ENCODE measurements at places on chromosomes 2 and 18.

- DNase-seq, result no peak
Measured at GRCh38 chr2:211494085-211494484, 937.7 kb downstream of the CPS1 start.

- DNase-seq, result no peak
Measured at GRCh38 chr2:147657086-147658000, 187.5 kb upstream of the ACVR2A start.

DNA sequence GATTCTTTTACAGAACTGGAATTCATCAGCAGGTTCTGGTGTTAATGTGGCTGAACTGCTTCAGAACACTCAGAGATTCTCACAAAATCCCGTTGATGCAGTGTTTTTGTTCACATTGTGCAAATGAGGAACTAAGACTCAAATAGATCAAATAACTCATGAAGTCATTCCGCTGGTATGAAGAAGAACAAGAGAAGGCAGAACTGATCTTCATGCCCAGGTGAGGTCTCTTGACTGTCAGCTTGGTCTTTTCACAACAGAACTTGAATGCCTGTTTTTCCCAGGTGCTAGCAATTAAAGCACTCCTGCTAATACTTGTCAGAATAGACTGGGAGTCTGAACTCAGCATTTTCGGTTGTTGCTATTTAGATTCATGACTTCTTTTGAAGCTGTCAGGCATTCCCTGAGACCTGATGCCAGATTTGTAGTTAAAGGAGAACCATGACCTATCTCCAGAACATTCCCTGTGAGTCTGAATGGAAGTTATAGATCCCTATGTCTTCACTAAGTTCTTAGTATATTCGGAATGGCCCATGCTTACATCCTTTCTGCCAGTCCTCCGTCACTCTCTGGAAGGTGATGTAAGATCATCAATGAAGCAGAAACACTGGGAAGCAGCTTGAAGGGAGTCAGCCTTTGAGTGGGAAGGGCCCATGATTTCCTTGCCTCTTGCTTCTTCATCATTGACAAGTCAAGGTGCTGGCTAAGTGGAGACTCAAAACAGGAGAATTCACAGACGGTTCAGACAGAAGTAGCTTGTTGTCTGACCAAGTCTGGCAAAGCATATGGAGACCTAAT is 155.7 kb downstream of the MTCL1 start:
- DNase-seq, result no peak

DNA sequence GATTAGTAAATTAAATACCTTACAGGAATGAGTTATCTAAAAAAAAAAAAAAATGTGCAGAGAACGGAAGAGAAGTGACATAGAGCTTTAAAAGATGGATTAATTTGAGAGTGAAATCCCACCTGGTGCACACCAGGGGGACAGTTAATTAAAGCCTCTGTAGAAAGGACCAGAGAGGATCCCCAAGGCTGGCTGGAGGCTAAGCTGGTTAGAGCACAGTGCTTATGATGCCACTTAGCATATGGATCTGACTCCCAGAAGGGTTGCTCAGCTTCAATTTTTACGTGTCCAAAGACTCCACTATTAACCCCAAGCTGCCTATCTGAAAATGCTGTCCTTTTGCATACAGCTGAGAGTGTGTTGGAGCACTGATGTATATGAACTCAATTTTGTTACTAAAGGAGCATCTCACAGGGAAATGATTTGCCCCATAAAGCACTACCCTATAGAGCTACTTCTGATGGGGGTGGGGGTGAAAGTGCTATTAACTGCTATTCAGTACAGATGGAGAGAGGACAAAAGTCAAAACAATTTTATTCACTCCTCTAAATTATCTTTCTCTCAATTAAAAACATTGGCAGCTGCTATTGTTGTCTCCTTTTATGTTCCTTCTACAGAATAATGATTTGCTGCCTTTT is 15.2 kb upstream of the SLC8A1 start:
- DNase-seq, result no peak

- no peak for DNase-seq
Measured at GRCh38 chr18:26003817-26004216, 86.6 kb downstream of the SS18 start.

DNA sequence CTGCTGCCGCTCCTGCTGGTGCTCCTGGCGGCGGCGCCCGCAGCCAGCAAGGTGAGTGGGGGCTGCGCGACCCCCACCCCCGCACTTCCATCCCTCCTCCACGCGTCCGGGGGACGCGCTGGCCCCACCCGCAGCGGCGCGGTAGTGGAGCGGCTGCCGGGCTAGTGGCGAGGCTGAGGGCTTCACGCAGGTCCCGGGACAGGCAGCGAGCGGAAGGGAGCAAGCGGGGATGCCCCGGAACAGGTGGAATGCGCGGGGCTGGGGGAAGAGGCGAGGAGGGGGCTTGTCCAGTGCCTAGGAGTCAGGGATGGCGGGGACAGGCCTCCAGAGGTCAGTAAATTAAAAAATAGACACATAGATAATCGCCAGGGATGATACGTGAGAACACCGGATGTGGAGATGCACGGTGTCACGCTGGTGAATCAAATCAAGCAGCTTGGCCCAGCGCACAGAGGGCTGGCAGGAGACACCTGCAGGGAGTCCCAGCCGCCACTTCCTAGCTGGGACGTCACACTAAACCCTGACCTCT is 403 bp downstream of the COL4A3 start:
- no peak for DNase-seq

DNA sequence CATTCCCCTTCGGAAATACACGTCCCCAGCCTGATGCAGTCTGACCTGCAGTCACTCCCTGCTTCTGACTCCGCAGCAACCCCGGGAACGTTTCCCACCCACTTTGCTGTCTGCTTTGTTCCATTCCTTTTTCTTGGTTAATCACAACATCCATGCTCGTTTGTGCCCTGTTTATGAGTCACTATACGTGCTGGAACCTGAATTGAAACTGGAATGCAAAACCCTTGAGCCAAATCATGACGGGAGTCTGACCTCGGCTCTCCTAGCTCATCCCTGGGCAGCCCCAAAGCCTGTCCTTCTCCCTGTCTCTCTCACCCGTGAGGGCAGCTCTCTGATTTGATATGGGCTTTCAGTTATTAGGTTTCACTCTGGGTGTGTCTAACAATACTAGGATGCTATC is 57.1 kb upstream of the RNF152 start:
- no peak for DNase-seq

- DNase-seq, result no peak
Measured at GRCh38 chr18:79522451-79523205, 126.9 kb downstream of the NFATC1 start.

- no peak for DNase-seq
Measured at GRCh38 chr18:66564236-66564635, 39.7 kb downstream of the CDH19 start.

GRCh38 chr18:52152036-52152435 is 188.0 kb upstream of the DCC start:
- DNase-seq, result peak; percentile 35

- no peak for DNase-seq
Measured at GRCh38 chr2:196077821-196078220, 9.2 kb upstream of the DNAH7 start.

DNA sequence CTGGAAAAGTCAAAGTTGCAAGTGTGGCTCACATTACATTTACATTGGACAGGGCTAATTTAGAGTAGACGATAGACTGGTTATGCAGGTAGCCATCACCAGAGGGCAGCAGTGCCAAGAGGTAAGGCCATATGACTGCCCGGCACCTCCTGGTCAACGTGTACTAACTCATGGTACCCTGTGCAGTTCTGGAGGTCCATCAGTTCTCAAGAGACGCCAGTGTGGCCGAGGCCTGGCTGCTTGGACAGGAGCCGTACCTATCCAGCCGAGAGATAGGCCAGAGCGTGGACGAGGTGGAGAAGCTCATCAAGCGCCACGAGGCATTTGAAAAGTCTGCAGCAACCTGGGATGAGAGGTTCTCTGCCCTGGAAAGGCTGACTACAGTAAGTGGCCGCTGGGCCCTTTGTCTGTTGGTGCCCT is 65.8 kb upstream of the EML6 start:
- DNase-seq, result no peak

DNA sequence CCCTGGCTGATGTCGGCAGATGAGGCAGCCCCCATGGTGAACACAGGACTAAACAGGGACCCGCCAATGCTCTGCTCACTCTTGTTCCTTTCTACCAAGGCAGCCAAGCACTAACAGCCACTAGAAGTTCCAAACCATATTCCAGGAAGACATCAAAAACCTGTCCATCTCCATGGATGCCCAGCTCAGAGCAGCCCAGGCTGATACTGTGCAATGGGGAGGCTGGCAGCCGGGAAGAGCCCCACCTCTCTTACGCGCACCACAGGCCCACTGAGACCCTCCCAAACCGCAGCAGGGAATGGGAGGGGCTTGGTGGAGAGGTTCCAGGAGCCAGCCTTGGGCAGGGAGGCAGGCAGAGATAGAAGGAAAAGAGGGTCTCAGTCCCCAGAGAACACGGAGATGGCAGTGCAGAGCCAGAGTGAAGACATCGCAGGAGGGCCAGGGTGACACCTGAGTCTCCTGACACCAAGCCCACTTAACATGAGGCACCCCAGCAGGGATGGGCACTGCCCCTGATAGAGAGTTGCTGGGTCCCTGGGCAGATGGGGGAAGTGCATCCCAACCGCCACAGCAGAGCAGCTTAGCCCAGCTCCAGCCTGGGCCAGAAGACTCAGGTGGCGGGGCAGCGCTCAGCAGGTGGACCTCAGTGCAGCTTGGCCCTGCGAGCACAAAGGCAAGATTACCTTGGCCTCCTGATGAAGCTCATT is 3.4 kb downstream of the HS6ST1 start:
- DNase-seq, result no peak

DNA sequence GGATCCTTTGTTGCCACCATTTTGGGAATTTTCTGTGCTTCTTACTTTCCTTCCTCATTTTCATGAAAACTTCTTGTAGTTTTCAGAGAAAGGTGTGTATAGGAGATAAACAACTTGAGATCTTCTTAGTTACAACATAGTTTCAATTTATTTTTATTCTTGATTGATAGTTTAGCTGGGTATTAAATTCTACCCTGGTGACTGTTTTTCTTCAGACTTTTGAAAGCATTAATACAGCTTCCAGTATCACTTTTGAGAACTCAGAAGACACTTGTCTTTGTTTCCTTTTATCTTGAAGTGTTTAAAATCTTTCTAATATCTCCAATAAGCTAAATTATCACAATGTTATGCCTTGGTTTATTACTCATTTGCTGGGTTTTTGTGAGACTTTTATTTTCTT is 167.5 kb upstream of the DPP10 start:
- DNase-seq, result no peak

DNA sequence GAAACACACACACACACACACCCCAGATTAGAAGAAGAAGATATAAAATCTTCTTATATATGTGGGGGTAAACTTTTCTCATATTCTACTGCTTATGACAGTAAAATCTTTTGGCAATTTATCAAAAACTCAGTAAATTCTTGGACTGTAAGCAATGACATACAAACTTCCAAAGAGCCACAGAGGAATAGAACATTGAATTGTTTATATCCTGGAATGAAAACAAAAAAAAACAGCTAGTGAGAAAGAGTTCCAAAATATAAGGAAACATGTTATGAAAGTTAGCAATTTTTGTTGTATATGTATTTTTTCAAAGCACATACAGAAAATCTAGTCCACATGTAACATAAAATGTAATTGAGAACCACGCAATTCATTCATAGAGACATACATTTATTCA is 764.9 kb downstream of the DSC3 start:
- no peak for DNase-seq

- no peak for DNase-seq
Measured at GRCh38 chr18:23230686-23231085, 95.4 kb downstream of the CABLES1 start.

GRCh38 chr2:76188334-76189008 is 477.8 kb upstream of the GCFC2 start:
- DNase-seq, result no peak

DNA sequence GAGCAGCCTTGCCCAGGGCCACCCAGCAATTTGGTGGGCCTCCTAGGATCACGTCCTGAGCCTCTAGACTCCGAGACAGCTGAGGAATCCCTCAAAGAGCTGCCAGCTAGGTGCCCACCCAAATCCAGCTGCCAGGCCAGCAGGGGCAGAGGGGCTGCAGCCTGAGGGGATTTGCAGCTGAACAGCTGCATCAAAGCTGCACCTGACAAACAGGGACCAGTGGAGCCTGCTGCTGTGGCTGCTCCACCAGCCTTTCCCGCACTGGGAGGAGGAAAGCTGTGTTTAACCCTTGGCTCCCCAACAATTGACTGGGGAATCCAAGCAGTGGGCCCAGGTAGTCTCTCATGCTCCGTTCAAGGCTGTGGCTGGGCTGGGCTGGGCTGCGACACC is 8.2 kb downstream of the ADRA2B start:
- no peak for DNase-seq

GRCh38 chr2:10061221-10061925 is 18.0 kb downstream of the KLF11 start:
- DNase-seq, result no peak

DNA sequence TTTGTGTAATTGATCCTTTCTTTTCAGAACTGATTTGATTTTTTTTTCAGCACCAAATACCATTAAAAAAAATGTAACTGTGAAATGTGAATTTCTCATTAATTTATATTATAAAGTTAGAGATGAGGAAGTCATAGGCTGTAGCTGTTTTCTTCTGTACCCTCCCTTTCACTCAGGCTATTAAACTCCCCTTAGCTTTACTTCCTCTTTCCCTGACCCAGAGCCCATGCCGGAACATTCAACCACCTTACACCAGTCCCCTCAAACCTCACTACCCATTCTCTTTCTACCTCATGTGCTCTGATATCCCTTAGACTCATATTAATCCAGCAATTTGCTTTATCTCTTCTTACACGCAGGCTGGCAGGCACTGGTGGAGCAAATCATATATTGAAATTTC is 12.4 kb downstream of the GALNT5 start:
- DNase-seq, result no peak

- DNase-seq, result no peak
Measured at GRCh38 chr18:9714266-9715087, 6.4 kb downstream of the RAB31 start.

GRCh38 chr18:28691496-28691840 is 514.5 kb upstream of the CDH2 start:
- DNase-seq, result no peak

- DNase-seq, result no peak
Measured at GRCh38 chr2:232886176-232886575, 16.1 kb downstream of the SNORC start.

DNA sequence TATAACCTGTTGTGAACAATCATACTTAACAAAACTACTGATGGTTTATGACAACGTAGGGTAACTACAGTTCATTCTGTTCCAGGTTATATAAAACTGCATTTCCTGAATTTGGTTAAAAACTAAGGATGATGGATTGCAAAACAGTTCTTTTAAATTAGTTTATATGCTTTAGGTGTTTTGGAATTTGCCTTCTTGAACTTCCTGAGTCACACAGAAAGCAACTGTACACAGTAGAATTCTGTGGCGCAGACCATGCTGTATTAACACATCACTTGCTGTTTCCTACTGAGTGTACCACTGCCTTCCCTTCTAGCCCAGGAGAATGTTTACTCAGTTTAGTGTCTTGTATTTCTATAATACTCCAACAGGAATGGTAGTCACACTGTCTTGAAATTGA is 19.4 kb downstream of the ITGB1BP1 start:
- DNase-seq, result no peak

GRCh38 chr2:217095511-217096205 is 235.8 kb upstream of the TNP1 start:
- no peak for DNase-seq

- DNase-seq, result no peak
Measured at GRCh38 chr2:73985308-73986084, 786 bp downstream of the TET3 start.
